ENCODE measurements at places on chromosomes 7 and 10.

- no peak for DNase-seq
Measured at GRCh38 chr10:17062955-17063484, 66.6 kb downstream of the CUBN start.

GRCh38 chr10:61635932-61636331 lies 26.8 kb upstream of the CABCOCO1 start:
- no peak for DNase-seq

DNA sequence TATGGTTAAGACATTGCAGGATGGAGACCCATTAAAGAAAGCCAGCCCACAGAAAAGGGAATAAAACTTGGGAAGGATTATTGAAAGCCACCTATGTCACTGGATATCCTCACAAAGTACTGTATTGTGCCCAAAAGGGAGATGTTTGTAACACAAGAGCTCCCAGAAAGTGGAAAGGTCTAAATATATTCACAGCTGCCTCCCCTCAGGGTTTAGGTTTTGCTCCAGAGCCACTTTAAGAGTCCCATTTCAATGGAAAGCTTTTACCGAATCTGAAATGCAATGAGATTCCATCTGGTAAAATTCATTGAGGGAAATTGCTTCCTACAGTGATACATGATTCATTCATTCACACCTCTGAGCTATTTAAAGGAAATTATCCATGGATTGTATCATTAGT lies 176.4 kb downstream of the XPNPEP1 start:
- no peak for DNase-seq

- peak; percentile 71 for DNase-seq
Measured at GRCh38 chr10:75408911-75409885, 7.6 kb upstream of the ZNF503 start.

DNA sequence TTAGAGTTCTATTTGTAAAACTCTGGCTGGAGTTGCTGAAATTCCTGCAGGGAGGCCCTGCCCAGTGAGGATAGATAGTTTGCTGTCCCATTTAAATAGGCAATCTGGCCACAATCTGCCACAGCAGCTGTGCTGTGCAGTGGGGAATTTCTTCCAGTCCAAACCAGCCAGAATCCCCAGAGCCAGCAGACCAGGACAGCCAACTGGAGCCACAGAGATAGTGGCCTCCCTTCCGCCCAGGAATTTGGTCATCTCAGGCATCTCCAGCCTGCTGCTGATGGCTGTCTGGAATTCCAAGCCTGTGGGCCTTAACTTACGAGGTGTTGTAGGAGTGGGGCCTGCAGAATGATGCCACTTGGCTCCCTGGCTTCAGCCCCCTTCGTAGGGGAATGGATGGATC lies 643.4 kb downstream of the DNAJB9 start:
- no peak for DNase-seq

All from GM10248 (cell line).